Esophagus squamous epithelium (tissue), 5 donors: ENCODE measurements at places on chromosomes 6 and 20.

GRCh38 chr6:24606200-24606930 is 39.6 kb downstream of the KIAA0319 start:
- no peak for DNase-seq

DNA sequence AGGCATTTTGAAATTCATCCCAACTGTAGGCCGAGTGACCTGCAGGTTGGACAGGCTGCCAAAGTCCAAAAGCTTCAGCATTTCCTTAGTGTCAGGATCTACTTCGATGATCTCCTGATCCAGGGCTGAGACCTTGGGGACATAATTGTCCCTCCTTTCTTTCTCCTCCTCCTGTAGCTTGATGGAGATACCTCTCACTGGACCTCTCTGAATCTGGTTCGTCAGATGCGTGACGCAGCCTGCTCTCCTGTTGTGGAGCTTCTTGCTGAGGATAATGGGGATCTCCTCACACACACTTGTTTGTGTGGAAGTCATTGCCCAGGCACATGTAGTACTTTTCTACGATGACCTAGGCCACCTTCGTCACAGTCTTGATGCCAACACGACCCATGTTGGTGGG is 1.5 kb upstream of the MAS1L start:
- DNase-seq = no peak

DNA sequence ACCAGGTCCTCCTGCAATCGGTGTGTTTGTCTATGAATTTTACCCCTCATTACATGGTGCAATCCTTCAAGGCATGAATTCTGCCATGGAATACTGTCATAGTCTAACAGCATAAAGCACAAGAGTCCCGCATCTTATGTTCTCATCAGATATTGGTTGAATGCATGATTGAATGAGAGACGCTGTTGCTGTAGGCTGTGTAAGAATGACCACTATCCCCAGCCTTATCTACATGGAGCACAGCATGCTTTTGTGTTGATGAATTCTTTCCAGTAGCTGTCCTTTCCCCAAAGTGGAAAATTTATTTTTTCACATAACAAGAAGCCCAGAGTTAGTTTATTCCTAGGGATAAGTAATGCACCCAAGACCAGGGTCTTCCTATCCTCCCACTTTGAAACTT is 5.6 kb upstream of the TRAM2 start:
- no peak for DNase-seq

- no peak for DNase-seq
Observed at GRCh38 chr6:6818078-6818639, 229.6 kb downstream of the LY86 start.
